ENCODE measurements at places on chromosomes 7 and 10.

- DNase-seq = no peak
These were observed at the start of gene TRIM24 for GRCh38 chr7:138460176-138460648. Gene TRIM24 (plus strand): TSS chr7:138460259. CDS start chr7:138460549, 290 bp downstream.

DNA sequence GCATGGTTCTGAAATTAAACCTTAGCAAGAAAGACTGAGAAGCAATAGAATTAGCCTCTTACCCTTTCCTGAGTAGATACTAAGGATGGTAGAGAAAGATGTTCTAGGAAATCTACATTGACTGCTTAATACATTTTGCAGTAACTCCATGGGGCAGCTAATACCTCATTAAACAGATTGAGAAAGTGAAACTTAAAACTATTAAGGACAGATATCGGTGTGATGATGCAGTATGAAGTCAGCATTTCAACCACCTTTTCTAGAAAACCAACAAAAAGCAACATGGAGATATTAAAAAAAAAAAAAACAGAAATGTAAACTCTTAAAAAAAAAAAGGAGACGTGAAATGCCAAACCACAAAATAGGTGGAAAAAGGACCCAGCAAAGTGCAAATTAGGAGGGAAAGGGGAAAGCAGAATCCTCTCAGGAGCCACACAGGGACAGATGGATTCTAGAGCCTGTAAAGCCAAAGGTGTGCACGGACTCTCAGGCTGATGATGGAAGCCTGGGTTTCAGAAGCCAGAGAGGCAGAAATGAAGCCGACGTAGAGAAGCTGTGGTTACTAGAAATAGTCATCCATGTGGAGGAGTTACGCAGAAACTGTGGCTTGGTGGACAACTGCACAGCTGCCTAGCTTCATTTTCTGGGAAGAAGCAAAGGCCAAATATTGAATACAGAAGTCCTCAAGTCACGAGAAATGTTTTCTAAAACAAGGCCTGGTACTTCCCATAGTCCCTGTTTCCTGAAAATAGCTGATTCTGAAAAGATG lies 38.1 kb upstream of the GPR141 start:
- no peak for DNase-seq

DNA sequence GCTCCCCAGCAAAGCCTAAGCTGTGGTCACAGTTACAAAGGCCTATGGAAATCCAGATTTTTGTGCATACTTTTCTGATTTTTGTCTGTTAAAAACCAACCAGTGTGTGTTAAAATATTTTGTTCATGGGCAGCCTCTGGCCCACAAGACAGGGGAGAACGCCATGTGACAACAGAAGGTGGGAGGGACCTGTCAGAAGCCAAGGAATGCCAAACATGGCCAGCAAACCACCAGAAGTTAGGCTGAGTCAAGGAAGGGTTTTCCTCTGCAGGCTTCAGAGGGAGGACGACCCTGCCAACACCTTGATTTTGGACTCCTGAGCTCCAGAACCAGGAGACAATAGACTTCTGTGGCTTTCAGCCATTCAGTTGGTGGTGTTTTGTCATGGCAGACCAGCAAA lies 127.3 kb downstream of the CUL2 start:
- DNase-seq = no peak

DNA sequence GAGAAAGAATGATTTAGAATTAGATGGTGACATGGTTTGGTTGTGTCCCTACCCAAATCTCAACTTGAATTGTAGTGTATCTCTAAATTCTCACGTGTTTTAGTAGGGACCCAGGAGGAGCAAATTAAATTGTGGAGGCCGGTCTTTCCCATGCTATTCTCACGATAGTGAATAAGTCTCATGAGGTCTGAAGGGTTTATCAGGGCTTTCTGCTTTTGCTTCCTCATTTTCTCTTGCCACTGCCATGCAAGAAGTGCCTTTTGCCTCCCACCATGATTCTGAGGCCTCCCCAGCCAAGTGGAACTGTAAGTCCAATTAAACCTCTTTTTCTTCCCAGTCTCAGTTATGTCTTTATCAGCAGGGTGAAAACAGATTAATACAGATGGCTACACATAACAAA lies 167.4 kb upstream of the SVIL start:
- no peak for DNase-seq

DNA sequence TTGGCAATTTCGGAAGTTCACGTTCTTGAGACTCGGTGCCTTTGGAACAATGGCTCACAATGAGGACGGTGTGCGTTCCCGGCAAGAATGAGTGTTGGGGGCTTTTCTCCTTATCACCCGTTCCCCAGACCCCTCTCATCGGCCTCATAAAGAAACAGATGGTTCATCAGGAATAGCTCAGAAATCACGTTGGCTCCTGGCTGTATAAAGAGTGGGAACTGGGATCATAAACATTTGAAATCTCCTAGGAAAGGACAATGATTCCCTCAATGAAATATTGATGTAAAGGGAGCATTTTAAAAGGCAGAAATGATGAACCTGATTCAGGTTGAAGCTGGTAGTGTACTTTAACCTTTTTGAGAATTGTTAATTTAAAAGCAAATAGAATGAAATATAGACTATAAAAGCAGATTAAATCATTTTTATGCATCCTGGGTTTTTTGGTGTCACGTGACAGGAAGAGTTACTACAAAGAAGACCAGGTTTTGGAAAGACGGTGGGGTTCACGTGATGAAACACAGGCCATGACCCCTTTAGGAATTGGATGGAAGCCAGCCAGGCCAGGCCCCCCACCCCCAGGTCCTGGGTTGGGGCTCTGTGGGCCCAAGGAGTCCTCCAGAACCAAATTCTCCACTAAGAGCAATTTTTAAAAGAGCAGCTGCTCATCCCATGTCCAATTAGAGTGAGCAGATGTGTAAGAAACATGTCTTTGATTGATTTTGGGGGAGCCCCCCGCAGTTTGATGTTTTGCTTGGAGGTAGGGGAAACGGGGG lies 63.0 kb downstream of the CUX1 start:
- DNase-seq = no peak

DNA sequence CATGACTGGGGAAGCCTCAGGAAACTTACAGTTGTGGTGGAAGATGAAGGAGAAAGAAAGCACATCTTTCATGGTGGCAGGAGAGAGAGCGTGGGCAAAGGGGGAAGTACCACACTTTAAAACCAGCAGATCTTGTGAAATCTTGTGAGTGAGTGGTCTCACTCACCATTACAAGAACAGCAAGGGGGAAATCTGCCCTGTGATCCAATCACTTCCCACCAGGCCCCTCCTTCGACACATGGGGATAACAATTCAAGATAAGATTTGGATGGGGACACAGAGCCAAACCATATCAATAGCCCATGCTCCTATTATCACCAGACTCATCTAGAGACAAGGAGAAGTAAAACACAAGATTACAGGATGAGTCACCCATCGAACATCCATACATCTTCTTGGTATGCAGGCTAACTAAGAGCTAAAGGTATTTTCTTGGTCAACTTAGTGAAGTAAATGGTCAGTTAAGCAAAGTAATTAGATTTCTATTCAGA lies 55.3 kb upstream of the YAE1 start:
- no peak for DNase-seq

GRCh38 chr10:3848775-3849635 lies 64.0 kb upstream of the KLF6 start:
- DNase-seq = no peak

DNA sequence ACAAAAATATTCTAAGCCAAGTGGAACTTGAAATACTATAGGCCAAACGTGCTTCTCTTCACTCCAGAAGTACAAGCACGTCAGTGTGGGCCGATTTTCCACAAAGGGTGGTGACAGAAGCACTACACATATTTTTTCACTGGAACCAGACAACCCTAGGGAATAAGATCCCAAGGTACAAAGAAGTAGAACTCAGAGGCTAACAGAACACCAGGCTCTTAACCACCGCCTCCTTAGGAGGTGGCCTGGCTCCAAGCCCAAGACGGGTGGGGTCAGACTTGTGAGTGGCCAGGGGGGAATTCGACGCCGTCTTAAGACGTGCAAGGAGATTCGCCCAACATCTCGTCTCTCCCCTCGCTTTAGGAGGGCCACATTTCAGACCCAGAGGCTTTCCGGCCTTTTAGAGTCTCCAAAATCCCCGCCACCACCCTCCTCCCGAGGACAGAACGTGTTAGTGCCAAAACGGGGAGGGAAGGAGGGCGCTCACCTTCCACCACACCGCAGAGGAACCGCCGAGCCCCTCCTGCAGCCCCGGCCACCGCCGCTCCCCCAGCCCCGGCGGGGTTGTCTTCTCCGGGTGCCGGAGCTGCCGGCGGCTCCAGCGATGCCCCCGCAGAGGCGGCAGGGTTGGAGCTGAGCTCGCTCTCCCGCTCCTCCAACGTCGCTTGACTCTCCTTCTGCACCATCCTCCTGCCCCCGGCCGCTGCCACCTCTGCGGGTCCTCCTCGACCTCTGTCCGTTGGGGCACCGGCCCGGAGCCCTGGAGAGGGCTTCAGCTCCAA lies 716 bp downstream of the OGA start:
- no peak for DNase-seq

DNA sequence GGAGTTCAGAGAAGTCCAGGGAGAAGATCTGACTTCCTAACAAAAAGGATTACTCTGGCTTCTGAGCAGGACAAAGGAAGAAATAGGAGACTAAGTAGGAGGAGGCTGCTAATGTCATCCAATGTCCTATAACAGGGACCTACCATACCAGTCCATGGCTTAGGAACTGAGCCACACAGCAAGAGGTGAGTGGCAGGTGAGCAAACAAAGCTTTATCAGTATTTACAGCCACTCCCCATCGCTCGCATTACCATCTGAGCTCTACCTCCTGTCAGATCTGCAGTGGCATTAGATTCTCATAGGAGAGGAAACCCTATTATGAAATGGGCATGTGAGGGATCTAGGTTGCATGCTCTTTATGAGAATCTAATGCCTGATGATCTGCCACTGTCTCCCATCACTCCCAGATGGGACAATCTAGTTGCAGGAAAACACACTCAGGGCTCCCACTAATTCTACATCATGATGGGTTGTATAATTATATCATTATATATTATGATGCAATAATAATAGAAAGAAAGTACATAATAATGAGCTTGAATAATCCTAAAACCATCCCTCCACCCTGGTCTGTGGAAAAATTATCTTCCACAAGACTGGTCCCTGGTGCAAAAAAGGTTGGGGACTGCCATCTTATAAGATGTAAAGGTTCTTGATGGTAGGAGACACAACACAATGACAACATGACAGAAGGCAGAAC lies 487.4 kb downstream of the PLXDC2 start:
- no peak for DNase-seq

DNA sequence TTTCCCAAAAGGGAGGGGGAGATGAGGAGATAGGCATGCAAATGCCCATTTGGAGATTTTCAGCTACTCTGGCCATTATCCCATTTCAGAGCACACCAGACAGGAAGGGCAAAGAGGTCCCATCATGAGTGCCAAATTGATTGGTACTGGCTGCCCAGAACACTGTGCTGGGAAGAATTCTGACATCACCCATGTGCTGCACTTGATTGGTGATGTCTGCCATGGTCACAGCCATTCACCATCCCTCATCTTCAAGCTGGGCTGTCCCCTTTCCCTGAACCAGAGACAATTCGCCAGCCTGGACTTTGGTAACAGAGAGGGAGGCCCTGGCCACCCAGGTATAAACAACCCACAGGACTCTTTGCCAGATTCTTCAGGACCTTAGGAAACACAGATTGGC lies 23.2 kb upstream of the RADIL start:
- no peak for DNase-seq

- no peak for DNase-seq
These were observed 151.0 kb downstream of the PLPP4 start for GRCh38 chr10:120607710-120608703.

DNA sequence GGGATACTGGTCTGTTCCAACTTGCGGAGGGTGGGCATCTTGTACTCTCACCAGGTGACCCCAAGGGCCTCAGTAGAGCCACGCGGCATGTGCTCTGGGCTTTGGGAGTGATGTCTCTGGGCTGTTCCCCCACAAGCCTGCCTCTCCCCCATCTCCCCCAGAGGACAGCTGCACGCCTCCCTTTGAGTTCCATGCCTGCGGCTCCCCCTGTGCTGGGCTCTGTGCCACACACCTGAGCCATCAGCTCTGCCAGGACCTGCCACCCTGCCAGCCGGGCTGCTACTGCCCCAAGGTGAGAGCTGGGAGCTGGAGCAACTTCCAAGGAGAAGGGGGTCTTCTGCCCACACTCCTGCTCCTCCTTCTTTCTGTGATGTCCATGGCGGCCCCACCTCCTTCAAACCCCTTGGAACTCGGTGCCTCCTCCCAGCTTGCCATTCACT lies 15.0 kb upstream of the ZNF862 start:
- no peak for DNase-seq

GRCh38 chr10:127195041-127195506 lies 1.3 kb downstream of the INSYN2A start:
- no peak for DNase-seq

- DNase-seq = no peak
These were observed 33.3 kb downstream of the CALML3 start for GRCh38 chr10:5557799-5558771.

GRCh38 chr10:133176546-133176945 lies 16.5 kb downstream of the KNDC1 start:
- DNase-seq = no peak

DNA sequence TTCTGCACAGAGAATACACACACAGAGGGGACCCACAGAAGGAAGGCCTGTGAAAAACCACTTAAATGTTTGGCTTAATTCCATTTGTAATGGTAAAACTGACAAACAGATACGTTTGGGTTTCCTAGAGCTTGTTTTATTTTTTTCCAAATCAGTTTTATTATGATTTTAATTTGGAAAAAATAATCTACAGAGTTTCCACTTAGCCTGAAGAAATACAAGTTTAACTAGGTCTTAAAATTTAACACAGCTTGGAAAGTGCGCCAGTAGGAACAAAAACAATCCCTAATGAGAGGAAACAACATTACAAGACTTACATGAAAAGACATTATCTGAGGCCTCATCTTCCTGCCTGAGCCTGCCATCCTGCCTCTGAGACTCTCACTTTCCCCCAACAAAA lies 58.5 kb upstream of the CARD11 start:
- DNase-seq = no peak

GRCh38 chr10:30247704-30248103 lies 101.4 kb downstream of the MTPAP start:
- no peak for DNase-seq

DNA sequence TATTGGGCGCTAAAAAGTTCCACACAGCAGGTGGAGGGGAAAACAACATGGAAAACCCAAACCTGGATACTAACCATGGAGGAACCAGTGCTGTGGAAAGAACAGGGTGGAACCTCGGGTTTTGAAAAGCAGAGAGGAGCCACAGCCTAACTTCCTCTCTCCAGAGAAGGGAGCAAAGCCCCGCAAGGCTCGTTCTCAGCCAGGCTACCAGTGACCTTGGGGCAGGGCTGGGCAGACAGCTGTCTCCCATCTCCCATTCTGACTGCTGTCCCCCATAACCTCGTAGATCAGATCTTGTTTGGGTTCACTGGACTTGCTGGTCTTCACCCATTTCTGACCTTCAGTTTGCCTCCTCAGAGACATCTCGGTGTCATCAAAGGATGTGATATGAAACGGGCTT lies 47.5 kb upstream of the FGFR2 start:
- no peak for DNase-seq

GRCh38 chr10:72426986-72427385 lies 72.3 kb upstream of the DNAJB12 start:
- DNase-seq = no peak

DNA sequence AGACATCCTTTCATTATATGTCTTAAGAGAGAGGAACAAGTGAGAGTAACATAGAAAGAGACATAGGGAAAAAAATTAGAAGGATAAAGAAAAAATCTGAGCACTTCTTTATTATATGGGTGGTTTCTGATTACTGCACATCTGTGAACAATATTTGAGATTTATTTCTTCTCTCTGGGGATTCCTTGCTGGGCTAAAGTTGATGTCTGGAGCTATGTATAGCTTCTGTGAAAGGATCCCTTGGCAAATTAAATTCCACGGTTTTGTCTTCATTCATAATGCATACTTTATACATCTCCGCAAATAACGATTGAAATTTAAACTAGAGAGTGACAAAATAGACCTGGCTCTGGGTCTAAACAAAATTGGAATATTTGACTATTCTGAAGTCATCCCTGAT lies 232.2 kb upstream of the CTBP2 start:
- no peak for DNase-seq

Measured in stimulated activated CD8-positive, alpha-beta memory T cell treated with anti-CD3 and anti-CD28 coated beads, Interleukin-15, amount 100 ng/mL, for 4 hours (primary cell).